ENCODE measurements at places on chromosomes 7 and 10. TPM values are rescaled to one million over a fixed set of nuclear protein-coding genes. Genes with fewer than 3 reads are reported as not detected.

DNA sequence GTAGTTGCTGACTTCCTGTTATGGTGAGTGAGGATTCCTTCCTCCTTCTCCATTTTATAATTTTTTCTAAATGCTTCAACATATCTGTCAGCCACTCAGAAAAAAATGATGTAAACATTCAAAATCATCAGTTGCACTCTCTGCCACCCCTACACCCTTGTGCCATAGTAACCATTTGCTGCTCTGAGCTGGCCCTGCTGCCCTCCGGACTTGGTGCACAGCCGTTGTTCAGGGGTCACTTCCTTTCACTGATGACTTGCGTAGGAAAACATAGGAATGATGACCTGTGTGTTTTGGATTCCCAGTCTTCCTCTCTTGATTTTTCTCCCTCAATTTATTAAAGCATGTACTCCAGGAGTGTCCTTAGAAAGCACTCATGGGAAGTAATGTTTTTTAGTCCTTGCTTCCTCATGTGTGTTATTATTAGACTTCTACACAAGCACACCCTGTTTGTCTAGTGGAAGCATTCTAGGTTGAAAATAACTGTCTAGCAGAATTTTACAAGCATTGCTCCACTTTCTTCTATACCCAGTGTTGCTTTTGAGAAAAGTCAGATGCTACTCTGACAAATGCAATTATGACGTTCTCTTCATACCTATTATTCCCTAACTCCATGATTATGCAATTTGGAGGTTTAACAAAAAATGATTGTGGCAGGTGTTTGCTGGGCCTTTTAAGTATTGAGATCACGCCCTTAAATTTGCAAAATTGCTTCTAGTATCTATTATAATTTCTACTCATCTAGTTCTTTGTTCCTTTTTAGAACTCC is 62.6 kb upstream of the MTPN start:
- no peaks in the 10 kb centered on the region for H3K27me3 ChIP-seq
- no peaks in the 10 kb centered on the region for H3K36me3 ChIP-seq
- H3K4me3 ChIP-seq, result no peak overlapping the region
- no peak overlapping the region for H3K27ac ChIP-seq

GRCh38 chr10:67666416-67667034 is 29.5 kb downstream of the CTNNA3 start:
- no peak overlapping the region for H3K27ac ChIP-seq
- peak; percentile 44 for DNase-seq
- H3K4me1 ChIP-seq, result no peaks in the 10 kb centered on the region
- H3K4me3 ChIP-seq, result no peak overlapping the region

- no peaks in the 10 kb centered on the region for H3K27me3 ChIP-seq
- H3K4me3 ChIP-seq, result no peak overlapping the region
- H3K27ac ChIP-seq, result peak overlapping the region; percentile 36
- no peaks in the 10 kb centered on the region for H3K36me3 ChIP-seq
Observed at GRCh38 chr10:127925471-127926207, 18.7 kb downstream of the PTPRE start.

GRCh38 chr7:33722383-33723101 is 182.8 kb upstream of the BMPER start:
- H3K27ac ChIP-seq, result no peak overlapping the region
- no peaks in the 10 kb centered on the region for H3K27me3 ChIP-seq
- H3K4me1 ChIP-seq, result no peaks in the 10 kb centered on the region
- no peaks in the 10 kb centered on the region for H3K36me3 ChIP-seq

DNA sequence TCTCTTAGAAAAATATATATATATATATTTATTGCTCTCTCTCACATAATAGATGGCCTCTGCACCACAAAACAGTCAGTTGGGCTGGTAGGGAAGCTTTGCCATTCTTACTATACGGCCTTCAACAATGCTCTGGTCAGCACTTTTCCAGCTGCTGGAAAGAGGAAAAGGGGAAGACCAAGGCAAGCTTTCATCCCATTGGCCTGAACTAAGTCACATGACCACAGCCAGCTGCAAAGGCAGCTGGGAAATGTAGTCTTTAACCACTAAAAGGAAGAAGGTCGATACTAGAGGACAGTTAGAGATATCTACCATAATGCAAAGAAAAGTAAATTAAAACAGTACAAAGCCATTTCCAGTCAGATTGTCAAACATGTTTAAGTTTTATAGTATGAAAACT is 58.4 kb upstream of the MACROH2A2 start:
- no peaks in the 10 kb centered on the region for H3K27me3 ChIP-seq
- H3K4me3 ChIP-seq, result no peak overlapping the region
- H3K4me1 ChIP-seq, result no peaks in the 10 kb centered on the region
- no peaks in the 10 kb centered on the region for H3K36me3 ChIP-seq
- peak; percentile 48 for DNase-seq
- H3K27ac ChIP-seq, result no peak overlapping the region

GRCh38 chr7:158816995-158817394 is 12.3 kb downstream of the ESYT2 start:
- H3K27me3 ChIP-seq, result no peaks in the 10 kb centered on the region
- DNase-seq, result peak; percentile 36
- H3K36me3 ChIP-seq, result no peaks in the 10 kb centered on the region

DNA sequence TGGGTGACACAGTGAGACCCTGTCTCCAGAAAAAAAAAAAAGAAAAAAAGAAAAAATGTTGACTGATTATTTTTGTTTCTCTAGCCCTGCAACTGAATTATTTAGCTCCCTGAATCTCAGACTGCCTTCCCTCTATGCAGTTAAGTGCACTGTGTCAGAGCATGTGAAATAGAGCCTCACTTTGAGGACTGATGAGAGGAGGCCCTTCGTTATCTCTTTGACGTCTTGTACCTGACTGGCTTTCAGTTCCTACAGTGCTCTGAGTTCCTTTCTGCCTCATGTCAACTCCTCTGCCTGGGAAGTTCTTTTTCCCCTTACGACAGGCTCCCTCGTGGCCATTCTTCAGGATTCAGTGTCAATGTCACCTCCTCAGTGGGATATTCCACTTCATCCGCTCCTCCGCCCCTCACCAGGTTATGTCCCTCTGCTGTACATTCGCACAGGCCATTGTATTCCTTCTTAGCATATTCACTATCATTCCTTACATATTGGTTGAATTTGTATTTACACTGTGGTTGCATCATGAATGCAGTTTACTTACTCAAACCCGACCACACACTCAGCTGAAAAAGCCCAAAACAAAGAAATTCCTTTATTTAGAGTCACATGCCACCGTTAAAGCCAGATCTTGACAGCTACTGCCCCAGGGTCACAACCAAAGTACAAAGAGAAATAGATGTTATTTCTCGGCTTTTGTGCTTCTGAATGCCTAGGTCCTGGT is 18.1 kb upstream of the CAMK2G start:
- H3K27ac ChIP-seq, result no peak overlapping the region
- no peak for DNase-seq
- no peaks in the 10 kb centered on the region for H3K27me3 ChIP-seq
- peaks cover 17% of the 10 kb centered on the region for H3K4me1 ChIP-seq
- no peaks in the 10 kb centered on the region for H3K36me3 ChIP-seq

- no peak overlapping the region for H3K27ac ChIP-seq
- DNase-seq, result no peak
- H3K36me3 ChIP-seq, result no peaks in the 10 kb centered on the region
- H3K4me3 ChIP-seq, result no peak overlapping the region
- no peaks in the 10 kb centered on the region for H3K4me1 ChIP-seq
Observed at GRCh38 chr7:133869556-133869955, 257.6 kb upstream of the LRGUK start.

- no peaks in the 10 kb centered on the region for H3K36me3 ChIP-seq
- no peak overlapping the region for H3K4me3 ChIP-seq
- no peaks in the 10 kb centered on the region for H3K27me3 ChIP-seq
- H3K27ac ChIP-seq, result no peak overlapping the region
Observed at GRCh38 chr7:101527844-101528667, 101.0 kb downstream of the MYL10 start.

DNA sequence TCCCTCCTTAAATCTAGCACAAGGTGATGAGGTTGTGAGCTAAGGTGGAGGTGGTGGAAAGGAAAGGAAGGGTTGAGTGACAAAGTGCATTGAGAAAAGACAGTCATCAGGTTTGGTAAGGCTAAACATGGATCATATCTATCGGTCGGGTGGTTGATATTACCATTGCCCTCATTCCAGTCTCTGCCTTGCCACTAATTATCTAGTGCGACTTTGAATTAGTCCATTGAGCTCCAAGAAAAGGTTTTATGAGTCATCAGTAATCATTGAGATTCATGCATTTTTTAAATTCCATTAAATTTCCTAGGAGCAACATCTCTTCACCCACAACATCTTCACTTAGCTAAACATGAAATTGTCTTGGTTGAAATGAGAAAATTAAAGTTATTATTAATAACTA is 68.9 kb upstream of the FRMD4A start:
- H3K27ac ChIP-seq, result no peak overlapping the region
- H3K4me3 ChIP-seq, result no peak overlapping the region
- H3K27me3 ChIP-seq, result no peaks in the 10 kb centered on the region
- no peaks in the 10 kb centered on the region for H3K4me1 ChIP-seq

GRCh38 chr7:45187089-45187945 is 29.7 kb downstream of the RAMP3 start:
- no peak overlapping the region for H3K27ac ChIP-seq
- no peak for DNase-seq
- no peaks in the 10 kb centered on the region for H3K27me3 ChIP-seq
- no peak overlapping the region for H3K4me3 ChIP-seq

DNA sequence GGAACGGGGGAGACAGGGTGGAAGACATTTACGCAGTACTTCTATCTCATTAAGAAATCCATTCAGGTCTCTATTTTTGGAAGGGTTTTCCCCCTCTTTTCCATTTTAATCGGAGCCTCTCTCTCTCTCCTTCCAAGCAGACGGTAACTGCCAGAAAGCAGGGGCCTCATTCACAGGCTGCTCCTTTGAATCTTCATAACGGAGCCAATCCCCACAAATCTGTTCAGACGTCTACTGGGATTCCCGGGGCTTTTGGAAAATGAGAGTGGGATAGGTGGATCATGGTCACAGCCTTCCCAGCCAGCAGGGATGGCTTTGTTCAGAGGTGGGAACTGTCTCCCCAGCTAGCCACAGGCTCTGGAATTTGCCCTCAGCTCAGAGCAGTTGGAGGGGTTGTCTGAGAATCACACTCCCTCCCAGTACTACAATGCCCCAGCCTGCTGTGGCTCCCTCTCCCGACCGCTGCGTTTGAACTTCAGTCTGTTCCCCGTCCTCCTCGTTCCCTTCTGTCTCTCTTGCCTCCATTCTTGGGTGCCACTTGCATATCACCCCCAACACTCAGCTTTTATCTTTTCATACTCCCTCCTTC is 413.6 kb downstream of the PLXNA4 start:
- no peak overlapping the region for H3K4me3 ChIP-seq
- DNase-seq, result no peak
- no peaks in the 10 kb centered on the region for H3K27me3 ChIP-seq
- H3K36me3 ChIP-seq, result no peaks in the 10 kb centered on the region

DNA sequence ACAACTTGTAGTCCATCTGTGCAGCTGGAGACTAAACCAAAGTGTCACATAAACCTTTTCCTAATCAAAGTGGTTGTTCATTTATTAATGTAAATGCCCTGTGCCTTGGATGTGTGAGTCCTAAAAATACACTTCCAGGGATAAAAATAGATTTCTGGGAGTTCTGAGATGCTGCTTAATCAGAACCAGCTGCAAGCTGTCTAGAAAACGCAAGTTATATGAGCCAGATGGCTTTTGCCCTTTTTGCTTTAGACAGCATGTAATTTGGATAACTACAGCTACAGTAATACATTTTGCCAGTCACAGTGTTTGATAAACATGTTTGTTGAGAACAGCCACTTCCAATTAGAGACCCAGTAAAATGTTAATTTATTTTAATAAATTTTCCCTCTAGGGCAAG is 185.1 kb upstream of the PRPS1L1 start:
- H3K4me3 ChIP-seq, result no peak overlapping the region
- H3K27me3 ChIP-seq, result no peaks in the 10 kb centered on the region
- H3K36me3 ChIP-seq, result no peaks in the 10 kb centered on the region
- H3K4me1 ChIP-seq, result no peaks in the 10 kb centered on the region
- no peak overlapping the region for H3K27ac ChIP-seq

DNA sequence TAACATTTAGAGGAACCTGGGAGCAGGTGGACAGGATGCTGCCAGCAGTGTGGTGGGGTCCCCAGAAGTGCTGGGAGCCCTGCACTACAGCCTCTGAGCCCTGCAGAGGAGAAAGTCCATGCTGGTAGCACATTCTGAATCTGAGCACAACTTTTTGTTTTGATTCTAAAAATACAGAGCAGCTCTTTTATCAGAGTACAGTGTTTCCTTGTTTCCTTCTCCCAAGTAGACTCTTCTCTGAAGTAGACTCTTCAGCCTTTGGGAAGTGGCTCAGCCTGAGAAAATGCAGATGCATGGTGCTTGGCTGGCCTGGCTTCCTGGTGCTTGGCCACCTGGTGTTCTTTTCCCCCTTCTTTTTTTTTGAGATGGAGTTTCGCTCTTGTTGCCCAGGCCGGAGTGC is 9.1 kb downstream of the ADCY1 start:
- H3K4me3 ChIP-seq, result no peak overlapping the region
- no peak for DNase-seq
- no peaks in the 10 kb centered on the region for H3K36me3 ChIP-seq
- H3K4me1 ChIP-seq, result no peaks in the 10 kb centered on the region
- H3K27ac ChIP-seq, result no peak overlapping the region
- H3K27me3 ChIP-seq, result no peaks in the 10 kb centered on the region

DNA sequence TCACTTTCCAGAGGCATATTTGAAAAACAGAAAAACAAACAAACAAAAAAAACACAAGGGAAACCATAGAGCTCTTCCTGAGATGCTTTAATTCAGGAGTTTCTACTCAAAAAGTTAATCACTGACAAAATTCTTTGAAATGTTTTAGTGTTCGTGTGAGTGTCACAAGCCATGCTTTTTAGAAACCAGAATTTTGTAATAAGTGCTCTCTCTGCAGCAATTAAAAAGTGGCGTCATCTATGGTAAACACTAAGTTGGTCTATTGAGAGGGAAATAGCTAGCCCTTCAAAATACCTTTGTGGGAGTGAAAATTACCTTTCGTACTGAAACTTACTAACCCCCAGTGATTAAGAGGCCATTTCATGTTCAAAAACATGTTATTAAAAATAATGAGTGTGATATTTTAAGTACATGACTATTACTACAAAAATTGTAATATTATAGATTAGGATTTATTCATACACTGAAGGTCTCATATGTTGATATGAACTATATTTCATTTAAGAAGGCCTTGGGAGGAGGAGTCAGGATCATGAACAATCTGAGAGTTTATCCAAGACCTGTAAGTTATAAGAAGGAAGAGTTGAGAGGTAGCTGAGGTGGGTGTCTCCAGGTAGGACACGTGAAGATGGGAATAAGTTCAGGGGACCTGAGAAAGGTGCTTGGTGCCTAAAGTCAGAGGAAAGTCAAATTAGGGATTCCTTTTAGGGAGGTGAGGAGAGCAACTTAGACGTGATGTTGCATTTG is 94.6 kb downstream of the PPP1R9A start:
- no peaks in the 10 kb centered on the region for H3K36me3 ChIP-seq
- no peak overlapping the region for H3K27ac ChIP-seq
- no peaks in the 10 kb centered on the region for H3K27me3 ChIP-seq
- no peaks in the 10 kb centered on the region for H3K4me1 ChIP-seq
- no peak overlapping the region for H3K4me3 ChIP-seq

- H3K4me3 ChIP-seq, result no peak overlapping the region
- H3K27ac ChIP-seq, result no peak overlapping the region
- no peak for DNase-seq
- H3K36me3 ChIP-seq, result peaks cover 8% of the 10 kb centered on the region
- peaks cover 44% of the 10 kb centered on the region for H3K4me1 ChIP-seq
- H3K27me3 ChIP-seq, result no peaks in the 10 kb centered on the region
Observed at GRCh38 chr10:119347181-119347974, 140.0 kb downstream of the GRK5 start.

GIMAP7 gene
- total RNA-seq, result not detected
